ENCODE measurements at places on chromosomes 16 and 17.

GRCh38 chr16:64398793-64399192 is 723.1 kb downstream of the CDH11 start:
- no peak for DNase-seq

DNA sequence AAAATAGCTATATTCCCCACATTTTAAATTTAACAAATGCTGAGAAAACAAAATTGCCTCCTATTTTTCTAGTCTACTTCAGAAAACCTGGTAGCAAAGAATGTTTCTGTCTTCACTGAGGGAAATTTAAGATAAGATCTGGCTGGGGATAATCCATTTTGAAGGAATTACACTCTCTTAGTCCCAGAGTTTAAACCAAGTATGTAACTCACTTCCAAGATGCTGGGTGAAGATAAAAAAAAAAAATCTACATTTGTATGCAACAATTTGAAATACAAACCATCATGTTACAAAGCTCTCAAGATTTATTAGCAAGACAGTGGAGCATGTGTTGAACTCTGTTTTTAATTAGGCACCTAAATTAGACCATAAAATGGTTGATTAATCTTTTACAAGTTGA is 5.7 kb downstream of the HS3ST3B1 start:
- DNase-seq = no peak

- DNase-seq = no peak
These were observed 29.2 kb downstream of the CALCOCO2 start for GRCh38 chr17:48860034-48860433.

- DNase-seq = peak; percentile 82
These were observed 189.2 kb upstream of the AXIN2 start for GRCh38 chr17:65750631-65751115.

GRCh38 chr16:56352351-56353053 is 72.8 kb downstream of the AMFR start:
- DNase-seq = no peak

GRCh38 chr17:418421-418751 is 65.8 kb upstream of the RPH3AL start:
- DNase-seq = no peak
